ENCODE measurements at places on chromosomes 4 and X.

DNA sequence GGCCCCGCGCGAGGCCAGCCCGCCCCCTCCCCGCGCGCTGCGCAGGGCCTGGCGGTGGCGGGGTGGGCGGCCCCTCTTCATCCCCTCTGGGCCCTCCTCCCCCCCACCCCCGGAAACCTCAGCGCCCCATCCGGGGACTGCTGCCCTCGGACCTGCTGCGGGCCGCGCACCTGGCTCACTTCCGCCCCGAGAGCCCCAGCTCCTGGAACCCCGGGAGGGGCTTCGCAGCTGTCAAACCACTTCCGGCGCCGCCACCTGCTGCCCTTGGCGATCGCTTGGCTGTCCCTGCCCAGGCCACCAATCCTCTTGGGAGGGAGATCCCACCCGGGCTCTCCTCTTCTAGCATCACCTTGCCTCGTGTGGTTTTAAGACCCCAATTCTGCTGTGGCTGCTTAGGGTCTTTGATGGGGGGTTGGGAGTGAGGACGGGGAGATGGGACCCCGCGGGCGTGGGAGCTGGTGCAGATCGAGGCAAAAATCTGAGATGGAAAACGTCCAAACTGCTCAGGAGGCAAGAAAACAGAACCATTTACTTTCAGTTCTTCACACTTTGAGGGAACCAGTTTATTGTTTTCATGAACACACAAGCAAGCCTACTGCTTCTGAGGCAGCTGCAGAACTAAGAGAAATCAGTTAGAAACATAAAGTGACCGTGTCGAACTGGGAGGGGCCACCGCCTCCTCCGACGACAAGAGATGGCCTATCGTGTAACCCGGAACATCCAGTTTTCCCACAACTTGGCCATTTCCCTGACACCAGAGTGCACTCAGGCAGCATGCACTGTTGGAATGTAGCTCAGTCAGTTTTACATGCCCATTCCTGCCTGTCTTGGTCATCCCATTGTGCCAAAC, 754 bp downstream of the MTMR1 start:
- DNase-seq, result peak; percentile 32

DNA sequence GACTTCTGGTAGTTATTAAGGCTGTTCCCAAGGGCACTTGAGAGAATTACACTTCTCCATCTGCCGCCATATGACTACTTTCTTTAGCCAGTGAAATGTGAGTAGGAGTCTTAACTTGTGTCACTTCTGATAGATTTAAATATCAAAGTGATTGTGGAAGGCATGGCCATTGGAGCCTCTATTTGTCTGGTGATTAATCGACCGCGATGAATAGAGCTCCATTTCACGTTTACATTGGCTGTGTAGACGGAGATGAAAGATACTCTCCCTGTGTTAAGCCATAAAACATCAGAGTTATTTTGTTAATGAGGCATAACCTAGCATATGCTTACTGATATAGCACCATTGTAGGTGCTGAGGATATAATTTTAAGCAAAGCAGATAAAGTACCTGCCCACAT, 852.4 kb downstream of the CCSER1 start:
- no peak for DNase-seq

GRCh38 chrX:154751669-154752271, 893 bp upstream of the GAB3 start:
- no peak for DNase-seq

- DNase-seq, result no peak
Observed at GRCh38 chrX:13050151-13050550, 5.7 kb upstream of the FAM9C start.

DNA sequence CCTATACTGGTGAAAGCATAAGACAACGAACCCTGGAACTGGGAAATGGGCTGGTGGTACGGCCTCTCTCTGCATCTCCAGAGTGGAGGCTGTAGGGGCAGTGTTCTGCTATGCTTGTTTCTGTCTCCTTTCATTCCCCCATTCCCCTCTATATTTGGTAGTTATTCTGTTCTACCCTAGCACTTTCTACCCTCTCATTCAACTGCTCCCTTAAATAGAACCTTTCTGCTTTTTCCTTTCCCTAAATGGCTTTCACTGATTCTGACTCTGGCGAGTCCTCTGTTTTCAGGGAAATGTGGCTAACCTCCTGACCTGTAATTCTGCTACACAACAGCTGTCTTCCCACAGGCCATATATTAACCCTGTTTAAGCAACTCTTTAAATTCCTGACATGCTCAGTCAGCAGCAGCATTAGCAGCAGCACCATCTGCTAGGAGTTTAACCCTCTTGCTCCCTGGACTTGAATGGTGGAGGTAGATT, 94.2 kb downstream of the CXCL13 start:
- DNase-seq, result no peak

- no peak for DNase-seq
Observed at GRCh38 chrX:151975228-151975593, 735 bp upstream of the GABRE start.

- no peak for DNase-seq
Observed at GRCh38 chrX:135522878-135523693, 2.6 kb downstream of the INTS6L start.

GRCh38 chrX:103674531-103675454, 11.7 kb downstream of the MORF4L2 start:
- DNase-seq, result no peak

GRCh38 chr4:169243825-169244609, 26.7 kb downstream of the SH3RF1 start:
- DNase-seq, result no peak

- DNase-seq, result no peak
Observed at GRCh38 chr4:179128299-179128698, 1686.1 kb upstream of the AGA start.

DNA sequence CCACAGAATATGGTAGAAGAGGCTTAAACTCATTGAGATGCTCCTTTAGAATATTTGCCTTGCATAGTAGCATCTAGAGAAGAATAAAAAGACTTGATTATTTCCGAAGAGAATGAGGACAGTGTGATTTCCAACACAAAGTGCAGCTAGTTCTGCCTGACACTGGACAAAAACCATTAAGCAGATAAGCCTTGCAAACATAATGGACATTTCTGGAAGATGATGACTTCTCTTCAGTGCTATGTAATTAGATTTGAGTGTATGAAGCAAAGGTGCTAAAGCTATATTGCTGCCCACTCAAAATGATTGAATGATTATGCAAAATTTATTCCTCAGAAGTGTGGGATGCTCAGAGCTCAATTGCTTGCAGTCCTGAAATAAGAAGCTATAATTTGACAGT, 156.4 kb downstream of the VEGFC start:
- no peak for DNase-seq

DNA sequence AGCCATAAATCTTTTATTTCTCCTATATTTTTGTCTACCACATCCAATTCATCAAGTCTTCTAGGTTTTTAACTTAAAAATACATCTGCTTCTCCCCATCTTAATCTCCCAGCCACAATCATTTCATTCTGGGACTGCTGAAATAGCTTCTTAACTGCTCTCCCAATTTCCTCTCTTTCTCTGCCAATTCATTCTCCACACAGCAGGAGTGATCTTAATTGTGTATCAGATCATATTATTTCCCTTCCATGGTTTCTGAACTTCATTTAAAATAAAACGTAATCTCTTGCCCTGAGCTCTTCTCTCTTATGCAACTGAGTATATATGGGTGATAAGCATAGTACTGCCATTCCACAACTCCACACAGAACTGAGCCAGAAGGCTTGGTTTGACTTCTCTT, 69.4 kb downstream of the IQCM start:
- DNase-seq, result no peak

- DNase-seq, result no peak
Observed at GRCh38 chr4:43223820-43224219, 331.3 kb downstream of the GRXCR1 start.

GRCh38 chr4:26837993-26838842, 22.4 kb upstream of the STIM2 start:
- no peak for DNase-seq

Measured in activated T-cell treated with anti-CD3 and anti-CD28 coated beads for 4 hours (primary cell).